Fibroblast of skin of left biceps (primary cell): ENCODE measurements at places on chromosomes 1 and 21.

DNA sequence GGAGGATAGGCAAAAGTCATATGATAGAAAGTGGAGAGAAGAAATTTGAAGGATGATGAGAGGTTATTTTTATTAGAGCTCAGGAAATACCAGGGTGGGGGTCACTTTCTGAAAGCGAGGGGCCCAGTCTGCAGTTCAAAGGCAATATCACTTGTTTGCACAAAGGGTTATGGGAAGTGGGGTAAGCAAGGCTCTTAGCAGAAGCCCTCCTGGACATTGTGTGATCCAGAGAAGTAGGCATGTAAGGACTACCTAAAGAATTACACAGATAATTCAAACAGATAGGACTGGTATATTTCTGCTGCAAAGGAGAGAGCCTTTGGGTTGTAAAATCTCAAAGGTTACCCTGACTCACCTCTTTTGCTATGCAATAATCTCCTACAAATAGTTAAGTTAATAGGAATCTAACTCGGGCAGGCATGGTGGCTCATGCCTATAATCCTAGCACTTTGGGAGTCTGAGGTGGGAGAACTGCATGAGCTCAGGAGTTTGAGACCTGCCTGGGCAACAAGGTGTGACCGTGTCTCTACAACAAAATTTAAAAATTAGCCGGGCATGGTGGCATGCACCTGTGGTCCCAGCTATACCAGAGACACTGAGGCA, 25.2 kb upstream of the PRRC2C start:
- DNase-seq, result no peak

DNA sequence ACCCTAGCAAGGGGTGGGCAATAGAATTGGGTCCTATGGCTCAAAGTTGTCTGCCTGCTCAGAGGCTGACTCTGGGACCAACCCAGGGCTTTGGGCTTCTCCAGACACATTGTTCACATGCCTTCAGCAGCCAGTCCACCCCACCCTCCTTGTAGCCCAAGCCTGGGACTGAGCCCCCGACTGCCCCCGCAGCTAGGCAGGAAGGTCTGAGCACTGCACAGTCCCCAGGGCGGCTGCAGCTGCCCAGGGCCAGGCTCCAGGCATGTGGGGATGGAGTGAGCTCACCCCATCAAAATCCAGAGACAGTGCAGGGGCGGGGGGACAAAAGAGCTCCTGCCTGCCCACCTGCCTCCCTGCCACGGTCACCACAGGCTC, 35.6 kb downstream of the HSPG2 start:
- no peak for DNase-seq

DNA sequence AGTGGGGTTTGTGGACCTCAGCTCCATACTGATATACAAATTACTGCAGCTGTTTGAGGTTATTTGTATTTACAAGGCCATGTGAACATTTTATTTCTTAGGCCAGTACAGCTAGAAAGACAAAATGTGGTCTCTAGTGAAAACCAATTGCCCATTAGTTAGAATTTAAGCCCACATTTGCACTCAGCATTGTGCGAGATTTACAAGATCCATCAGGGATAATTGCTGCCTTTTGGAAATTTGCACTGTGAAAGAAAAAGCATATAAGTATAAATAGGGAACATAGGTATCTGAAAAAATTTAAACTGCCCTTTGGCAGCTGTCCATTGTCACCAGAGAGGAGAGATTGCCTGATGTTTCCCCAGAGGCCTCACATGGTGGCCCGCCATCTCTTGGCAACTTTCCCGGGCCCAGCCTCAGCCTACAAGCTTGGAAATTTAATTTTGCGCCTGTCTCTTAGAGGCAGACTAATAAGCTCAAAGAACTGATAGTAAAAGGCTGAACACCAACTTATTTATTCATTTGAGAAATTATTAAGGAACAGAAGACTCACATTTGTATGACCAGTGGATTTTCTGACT, 120.7 kb downstream of the MAP3K21 start:
- DNase-seq, result no peak

DNA sequence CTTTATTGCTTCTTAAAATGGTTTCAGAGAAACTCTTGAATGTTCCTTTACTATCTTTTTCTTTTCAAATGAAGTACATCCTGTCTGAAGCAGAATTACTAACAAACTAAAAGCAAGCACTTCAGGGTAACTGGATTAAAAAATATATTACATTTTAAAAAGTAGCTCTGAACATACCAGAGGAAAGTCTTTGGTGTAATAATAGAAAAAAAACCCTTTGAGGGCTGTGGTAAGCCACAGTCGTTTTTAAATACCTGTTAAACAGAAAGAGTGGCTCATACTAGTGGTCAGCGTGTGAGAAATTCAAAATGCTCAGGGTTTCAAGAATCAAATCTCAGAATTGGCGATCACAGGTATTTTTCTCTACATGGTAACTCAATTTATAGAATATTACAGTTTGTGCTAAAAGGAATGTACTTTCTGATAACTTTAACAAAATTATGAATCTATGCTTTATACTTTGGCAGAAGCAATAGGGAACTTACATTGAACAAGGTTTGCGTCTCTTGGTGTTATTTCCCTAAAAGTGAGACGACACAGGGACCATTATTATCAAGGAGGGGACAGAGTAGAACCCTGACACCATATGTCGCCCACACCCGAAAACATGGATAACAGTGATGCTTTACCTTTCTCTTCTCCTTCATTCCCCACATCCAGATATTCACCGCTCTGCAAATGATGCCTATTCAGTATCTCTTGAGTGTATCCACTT, 97.0 kb upstream of the DPH5 start:
- DNase-seq, result no peak

DNA sequence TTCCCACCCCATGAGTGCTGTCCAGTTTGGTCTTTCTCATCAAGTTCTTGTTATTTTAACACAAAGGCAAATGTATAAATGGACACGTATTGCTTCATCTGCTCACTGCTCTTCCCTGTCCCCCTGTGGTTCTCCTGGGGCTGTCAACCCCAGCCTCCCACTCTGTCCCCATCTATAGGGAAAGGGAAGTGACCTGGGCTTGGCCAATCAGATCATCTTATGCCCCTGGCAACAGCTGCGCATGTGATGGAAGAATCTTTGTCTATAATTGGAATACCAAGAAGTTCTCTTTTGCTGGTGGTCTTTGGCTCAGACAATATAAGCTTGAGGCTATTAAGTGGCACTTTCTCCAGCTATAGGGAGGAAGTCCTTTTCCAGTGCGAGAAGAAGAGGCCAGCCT, 4.7 kb upstream of the CCSAP start:
- DNase-seq, result no peak

GRCh38 chr1:67616394-67616985, 68.5 kb upstream of the GADD45A start:
- no peak for DNase-seq

DNA sequence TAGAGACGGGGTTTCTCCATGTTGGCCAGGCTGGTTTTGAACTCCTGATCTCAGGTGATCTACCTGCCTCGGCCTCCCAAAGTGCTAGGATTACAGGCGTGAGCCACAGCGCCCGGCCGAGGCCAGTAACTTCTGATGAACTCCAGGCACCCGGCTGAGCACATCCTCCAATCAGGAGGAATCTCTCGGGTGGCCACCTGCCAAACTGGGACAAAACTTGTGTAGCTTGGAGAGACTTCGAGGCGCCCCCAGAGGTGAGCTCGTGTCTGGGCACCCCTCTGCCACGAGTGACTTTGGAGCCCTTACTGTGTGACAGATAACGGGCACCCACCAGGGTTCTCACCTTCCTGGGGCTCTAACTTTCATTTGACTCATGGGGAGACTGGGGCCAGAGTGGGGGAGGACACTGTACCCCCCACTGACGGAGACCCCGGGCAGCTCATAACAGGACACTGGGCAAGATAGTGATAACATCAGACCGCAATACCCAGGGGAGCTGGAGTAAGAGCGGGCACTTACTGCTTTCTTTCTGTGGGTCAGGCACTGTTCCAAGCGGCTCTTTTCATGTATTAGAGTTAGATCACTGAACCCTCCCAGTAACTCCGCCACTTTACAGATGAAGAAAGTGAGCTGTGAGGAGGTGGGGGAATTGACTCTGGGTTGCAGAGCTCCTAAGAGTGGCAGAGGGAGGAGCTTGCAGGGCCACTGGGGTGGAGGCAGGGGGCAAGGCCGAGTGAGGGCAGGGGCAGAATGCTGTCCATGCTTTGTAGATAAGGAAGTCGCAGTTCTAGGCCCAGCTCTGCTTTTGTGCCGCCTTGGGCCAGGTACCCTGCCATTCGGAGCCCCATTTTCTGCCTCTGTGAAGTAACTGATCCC, 1.9 kb upstream of the PADI2 start:
- no peak for DNase-seq

DNA sequence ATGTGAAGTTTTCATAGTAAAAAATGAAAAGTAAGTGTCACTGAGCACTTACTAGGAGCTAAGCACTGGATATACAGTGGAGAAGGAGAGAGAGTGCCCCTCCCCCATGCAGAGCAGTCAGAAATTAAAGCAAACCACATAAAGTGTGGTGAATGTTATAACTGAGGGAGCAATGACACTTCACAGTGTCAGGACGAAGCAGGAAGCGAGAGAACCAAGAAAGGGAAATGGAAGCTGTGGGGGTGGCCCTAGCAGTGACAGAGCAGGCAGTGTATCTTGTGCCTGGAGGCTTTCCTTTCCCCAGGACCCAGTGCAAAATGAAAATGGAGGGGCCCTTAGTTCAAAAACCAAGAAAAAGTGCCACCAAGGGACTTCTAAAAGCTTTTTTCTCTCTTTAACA, 21.5 kb upstream of the RCAN3 start:
- no peak for DNase-seq

GRCh38 chr1:53557830-53558738, 98.9 kb downstream of the DMRTB1 start:
- DNase-seq, result no peak

GRCh38 chr1:90149101-90149500, 154.2 kb downstream of the ZNF326 start:
- no peak for DNase-seq

DNA sequence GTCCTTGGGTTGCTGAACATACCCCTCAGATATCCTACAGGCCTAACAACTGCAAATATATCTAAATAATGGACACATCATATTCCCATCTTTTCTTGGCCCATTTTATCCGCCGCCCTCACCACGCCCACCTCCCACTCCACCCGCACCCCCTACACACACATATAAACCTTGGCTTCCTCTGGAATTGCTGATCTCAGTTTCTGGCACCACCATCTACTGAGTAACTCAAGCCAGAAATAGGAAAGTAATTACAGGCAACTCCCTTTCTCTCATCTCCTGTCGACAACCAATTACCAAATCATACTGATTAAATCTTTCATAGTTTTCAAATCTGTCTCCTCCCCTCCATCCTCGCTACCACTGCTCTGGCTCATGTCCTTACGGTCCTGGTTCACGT, 4.7 kb downstream of the RGS8 start:
- DNase-seq, result no peak

DNA sequence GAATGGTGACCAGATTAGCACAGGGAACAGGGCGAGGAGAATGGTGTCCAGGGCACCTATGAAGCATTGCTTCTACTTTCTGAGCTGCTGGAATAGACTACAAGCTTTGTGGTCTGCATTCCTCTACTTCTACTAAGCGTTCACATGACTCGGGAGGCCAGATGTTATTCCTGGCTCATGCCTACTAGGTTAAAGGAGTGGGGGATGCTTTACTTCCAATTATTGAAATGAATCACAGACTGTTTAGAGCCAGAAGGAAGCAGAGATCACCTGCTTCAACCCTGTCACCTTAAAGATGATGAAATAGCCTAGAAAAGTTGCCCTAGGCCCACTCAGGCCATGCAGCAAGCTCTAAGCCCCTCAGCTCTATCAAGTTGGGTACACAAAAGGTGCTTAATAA, 633.5 kb downstream of the KIF26B start:
- peak; percentile 92 for DNase-seq

- DNase-seq, result no peak
Observed at GRCh38 chr1:84089465-84089864, 54.6 kb upstream of the PRKACB start.

DNA sequence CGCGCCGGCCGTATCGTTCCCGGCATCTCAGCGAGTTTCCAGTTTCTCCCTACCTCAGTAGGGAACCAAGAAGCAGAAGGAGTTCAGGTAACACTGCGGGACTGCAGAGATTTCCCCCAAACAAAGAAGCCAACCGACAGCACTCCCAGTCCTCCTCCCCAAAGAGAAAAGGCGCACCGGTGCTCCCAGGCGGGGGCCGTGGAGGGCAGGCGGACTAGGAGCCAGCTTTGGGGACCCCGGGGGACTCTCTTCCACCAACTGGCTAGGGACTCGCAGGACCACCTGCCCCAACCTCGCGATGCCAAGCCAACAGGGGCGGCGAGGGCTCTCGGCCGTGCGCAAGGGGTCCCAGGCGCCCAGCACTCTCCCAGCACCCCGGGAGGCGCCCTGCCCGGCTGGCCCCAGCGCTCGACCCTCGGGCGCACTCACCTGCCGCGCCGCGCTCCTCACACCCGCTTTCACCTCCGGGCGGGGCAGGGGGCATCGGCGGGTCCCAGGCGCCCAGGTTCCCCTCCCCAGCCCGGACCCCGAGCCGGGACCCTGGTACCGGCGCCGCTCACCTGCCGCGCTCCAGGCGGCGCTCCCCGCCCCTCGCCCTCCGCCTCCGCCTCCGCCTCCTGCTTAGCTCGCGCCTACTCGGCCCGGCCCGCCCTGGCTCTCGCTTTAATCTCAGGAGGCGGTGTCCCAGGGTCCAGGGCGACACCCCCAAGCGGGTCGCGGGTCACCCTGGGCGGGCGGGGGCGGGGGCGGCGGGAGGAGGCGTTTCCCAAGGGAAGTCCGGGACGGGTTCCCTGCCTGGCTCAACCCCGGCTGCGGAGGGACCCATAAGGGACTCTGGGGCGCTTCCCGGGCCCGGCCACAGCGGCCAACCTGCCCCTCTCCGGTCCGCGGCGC, at the start of gene TMPRSS2:
TSS of gene TMPRSS2 (minus strand) at position 638 of the 894 bp plus-strand sequence. CDS start 10,025 bp downstream, outside the sequence.
- DNase-seq, result no peak

DNA sequence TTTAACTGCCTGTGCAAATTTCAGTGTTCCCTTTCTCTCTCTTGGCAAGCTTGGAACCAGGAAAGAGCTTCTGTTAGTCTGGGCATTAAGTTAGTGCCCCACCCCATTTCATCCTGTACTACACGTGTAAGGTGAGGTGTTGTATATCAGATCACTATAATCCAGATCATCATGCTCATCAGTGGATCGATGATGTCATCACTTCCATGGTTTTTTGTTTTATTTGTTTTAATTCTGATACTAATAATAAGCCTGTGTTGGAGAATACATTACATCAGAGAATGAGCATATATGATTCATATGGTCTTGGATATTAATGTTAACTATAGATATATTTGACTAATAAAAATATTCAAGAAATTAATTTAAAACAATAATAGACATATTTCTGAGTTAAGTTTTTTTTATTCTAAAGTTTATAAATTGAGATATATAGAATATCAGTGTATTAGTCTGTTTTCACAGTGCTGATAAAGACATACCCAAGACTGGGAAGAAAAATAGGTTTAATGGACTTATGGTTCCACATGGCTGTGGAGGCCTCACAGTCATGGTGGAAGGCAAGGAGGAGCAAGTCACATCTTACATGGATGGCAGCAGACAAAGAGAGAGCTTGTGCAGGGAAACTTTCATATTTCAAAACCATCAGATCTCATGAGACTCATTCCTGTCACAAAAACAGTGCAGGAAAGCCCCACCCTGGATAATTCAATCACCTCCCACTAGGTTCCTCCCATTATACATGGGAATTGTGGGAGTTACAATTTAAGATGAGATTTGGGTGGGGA, 588.3 kb upstream of the B3GALT2 start:
- DNase-seq, result no peak
